ENCODE measurements at places on chromosomes 13 and 19.

- no peak for DNase-seq
These were observed 3.8 kb downstream of the FXYD7 start for GRCh38 chr19:35146746-35147459.

- DNase-seq: no peak
These were observed 61.1 kb downstream of the GPC5 start for GRCh38 chr13:91459485-91459884.

DNA sequence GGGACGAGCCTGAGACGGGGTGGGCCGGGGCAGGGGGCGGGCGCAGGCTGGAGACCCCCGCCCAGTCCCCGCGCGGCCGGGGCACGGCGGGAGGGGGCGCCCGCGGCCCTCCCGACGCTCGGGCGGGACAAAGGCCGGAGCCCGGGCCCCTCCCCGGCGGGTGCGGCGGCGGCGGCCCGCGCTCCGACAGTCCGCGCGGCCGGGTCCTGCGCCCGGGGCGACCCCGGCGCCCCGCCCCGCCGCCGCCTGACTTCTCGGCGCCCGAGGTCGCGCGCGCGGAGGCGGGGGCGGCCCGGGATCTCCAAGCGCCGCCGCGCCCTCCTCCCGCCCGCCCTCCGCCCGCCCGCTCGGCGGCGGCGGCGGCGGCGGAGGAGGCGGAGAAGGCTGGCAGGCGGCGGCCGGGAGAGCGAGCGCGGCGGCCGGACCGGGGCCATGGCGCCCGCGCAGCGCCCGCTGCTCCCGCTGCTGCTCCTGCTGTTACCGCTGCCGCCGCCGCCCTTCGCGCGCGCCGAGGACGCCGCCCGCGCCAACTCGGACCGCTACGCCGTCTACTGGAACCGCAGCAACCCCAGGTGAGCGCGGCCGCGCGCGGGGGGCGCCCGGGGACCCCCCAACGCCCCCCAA lies at the start of gene EFNA2:
TSS of gene EFNA2 (plus strand) at position 137 of the 624 bp plus-strand sequence. CDS start at position 433, 296 bp downstream.
- peak; percentile 83 for DNase-seq

- DNase-seq: no peak
These were observed 595.5 kb upstream of the KLHL1 start for GRCh38 chr13:70703755-70704154.

DNA sequence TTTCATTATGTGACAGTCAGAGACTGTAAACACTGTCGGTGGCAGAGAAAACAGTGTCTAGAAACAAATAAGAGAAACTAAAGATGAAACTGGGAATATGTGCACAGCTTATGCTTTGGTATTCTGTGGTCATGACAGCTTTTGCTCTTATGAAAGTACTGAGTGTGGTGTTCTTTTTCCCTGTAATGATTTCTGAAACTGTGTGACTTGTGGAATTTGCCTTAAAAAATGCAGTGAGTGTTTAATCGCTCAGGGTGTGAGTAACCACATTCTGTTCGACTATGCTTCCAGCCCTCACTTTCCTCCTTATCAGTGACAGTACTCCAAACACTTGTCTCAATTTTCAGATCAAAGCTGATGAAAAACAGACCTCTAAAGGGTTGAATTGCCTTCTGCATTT lies 66.9 kb upstream of the DIAPH3 start:
- no peak for DNase-seq

DNA sequence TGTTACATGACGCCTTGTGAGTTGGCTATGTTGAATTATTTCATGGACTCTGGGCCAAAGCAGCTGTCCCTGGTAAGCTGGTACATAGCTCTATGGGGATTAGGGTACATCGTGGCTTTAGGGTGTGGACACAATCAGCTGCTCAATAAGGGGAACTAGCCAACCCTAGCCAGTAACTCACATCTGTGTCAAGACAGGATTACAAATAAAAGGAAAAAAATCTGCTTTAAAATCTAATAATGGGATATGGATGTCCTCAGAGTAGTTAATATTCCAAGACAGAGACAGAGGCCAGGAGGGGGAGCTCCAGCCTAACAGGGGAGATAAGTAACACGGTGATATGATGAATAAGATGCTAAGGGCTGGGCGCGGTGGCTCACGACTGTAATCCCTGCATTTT lies 21.1 kb upstream of the ZNF766 start:
- DNase-seq: peak; percentile 63

GRCh38 chr13:107649079-107649478 lies 566.3 kb downstream of the LIG4 start:
- DNase-seq: no peak

GRCh38 chr13:35157143-35157755 lies 215.2 kb downstream of the NBEA start:
- DNase-seq: peak; percentile 45

GRCh38 chr13:31965361-31966066 lies 66.1 kb upstream of the FRY start:
- DNase-seq: no peak

- no peak for DNase-seq
These were observed 2.9 kb upstream of the PPP1R37 start for GRCh38 chr19:45090034-45090433.

GRCh38 chr19:30046522-30046921 lies 104.5 kb downstream of the URI1 start:
- DNase-seq: no peak

GRCh38 chr13:27370305-27370872 lies 54.0 kb upstream of the GTF3A start:
- DNase-seq: no peak
